ENCODE measurements at places on chromosomes 5 and 9.

DNA sequence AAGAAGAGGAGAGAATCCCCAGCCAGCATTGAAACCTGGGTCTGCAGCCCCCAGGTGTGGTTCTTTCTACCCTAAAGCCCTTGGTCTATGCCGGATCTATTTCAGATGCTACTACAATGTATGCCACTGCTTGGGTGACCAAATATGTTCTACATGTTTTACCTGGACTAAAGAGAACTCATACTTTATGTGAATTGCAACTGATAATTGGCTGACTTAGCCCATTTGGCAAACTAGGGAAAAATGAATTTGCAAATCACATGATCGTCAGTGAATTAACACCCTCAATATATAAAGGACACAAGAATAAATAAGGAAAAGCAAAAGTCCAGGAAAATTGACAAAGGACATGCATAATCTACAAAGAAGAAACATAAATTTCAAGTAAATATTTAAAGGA is 308.8 kb upstream of the IRX2 start:
- DNase-seq, result no peak

DNA sequence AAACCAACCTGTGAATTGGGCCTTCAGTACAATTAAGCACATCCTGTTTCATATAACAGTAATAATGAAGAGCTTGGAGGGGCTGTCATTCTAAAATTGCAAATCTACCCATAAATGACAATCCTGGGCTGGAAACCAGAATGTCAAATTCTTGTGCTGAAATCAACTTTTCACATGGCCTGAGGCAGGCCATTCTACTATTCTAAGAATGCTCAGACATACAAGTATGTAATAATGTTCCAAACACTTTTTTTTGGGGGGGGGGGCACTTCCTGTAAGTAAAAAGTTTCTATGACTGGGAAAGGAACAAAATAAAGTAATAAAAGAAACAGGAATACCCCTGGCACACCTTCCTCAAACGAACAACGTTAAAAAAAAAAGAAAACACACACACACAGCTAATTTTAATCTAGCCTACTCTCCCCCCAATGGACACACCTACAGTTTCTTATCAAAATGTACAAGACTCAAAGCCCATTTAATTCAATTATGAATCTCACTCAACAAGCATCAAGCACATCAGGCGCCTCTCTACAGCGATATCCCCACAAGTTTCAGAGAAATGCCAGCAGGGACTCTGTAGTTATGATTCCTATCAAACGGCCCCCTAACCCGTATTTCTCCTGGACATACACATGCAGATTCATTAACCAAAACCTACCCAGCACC is 1.4 kb downstream of the ETF1 start:
- DNase-seq, result no peak

DNA sequence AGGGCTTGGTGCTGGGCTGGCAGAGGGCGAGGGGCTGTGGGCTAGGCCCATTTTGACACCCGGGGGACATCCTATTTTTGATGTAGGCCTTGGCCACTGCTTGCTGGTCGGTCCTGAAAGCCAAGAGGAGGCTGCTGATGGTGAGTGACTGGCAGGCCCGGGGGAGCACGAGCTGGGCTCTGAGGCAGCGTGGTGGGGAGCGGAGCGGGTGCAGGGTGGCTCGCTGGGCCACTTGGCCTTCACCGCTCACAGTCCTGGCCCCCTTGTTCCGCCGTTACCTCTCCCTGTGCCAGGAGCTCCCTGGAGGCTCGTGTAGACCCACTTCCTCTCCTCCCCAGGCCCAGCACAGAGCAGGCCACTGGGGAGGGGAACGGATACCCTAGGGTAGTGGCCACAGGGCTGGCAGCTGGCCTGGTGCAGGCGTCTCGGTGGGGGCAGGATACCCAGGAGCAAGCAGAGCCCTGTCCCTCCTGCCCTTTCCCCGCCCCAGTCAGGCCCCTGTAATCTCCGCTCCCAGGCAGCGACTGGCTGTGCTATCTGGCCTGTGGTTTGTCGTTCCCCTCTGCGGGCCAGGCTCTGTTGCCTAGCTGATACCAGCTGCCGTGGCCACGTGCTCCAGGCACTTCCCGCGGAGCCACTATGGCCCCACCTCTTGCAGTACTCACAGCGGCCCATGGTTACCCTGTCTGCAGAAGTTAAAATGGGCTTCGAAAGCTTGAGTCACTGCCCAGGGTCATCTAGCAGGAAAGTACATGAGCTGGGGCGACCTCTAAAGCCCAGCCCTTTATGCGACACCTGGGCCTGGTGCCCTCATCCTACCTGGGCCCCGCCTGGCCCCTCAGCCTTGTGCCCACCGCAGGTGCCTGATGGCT is 11.7 kb upstream of the DOLPP1 start:
- DNase-seq, result no peak

- no peak for DNase-seq
Observed at GRCh38 chr9:36191686-36192085, 965 bp downstream of the CLTA start.

DNA sequence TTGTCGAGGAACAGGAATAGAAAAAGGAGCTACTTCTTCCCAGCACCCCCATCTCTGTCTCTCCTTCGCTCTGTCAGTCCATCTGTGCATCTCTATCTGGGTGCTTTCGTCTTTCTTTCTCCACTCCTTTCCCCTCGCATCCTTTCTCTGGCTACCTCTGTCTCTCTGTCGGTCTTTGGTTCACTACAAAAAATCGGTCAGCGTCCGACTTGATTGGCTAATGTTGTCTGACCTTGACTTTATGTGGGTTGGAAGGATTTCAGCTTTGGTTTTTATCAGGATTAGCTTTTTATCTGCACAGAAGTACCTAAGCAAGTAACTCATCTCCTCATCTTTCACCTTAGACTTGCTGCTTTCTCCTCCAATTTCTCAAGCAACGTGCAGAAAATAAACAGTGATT is 575.2 kb upstream of the ZNF462 start:
- no peak for DNase-seq

DNA sequence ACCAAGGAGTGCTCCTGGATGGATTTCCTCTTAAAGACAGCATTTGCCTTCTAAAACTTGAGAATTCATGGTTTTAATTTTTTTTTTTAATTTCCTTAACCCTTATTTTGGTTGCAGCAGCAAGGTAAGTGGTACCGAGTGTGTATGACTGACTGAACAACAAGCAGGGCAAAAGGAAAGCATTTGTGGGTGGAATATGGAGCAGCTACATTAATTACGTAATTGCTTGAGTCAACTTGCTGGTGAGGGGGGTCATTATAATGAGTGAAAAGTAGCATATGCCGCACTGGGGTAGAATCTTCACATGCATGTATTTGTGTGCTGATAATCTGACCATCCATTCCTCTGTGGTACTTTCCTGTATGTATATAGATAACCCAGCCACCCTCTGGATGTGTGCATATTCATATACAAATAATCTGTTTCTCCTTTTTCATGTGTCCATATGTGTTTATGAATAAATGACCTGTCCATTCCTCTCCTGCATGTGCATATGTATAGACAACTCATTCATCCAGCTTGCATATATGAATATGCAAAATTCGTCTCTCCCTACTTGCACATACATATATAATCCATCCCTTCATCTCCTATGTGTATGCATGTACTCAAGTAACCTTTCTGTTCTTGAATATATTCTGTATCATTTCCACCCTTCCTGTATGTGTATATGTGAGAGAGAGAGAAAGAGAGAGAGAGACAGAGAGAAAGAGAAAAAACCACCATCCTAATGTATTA is 147.5 kb upstream of the RUSC2 start:
- DNase-seq, result no peak

DNA sequence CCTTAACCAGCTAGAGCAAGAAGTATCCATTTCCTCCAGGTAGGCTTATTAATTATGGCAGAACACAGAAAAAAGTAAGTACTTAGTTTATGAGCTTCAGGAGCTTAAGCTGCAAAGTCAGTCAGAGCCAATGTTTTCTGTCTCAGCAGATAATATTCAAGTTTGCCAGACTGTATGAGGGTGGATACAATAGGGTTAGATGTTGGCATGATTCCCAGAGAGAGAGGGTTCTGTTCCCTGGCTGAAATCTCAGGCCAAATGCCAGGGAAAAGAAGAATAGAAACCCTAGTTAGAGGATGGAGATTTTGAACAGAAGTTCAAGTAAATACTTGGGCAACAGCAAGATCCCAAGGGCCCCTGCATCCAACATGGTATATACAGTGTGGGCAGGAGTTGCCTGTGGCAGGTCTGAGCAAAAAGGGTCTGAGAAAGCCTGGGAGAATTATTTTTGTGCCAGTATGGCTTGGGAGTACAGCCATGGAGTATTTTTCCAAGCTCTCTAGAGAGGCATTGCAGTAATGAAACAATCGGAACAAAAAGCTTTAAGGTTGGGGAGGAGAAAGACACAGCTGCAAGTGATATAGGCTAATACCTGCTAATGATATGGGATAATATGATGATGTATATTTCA is 31.0 kb upstream of the ISOC1 start:
- DNase-seq, result peak; percentile 7

GRCh38 chr9:99513441-99514112 is 291.5 kb downstream of the SEC61B start:
- DNase-seq, result no peak

DNA sequence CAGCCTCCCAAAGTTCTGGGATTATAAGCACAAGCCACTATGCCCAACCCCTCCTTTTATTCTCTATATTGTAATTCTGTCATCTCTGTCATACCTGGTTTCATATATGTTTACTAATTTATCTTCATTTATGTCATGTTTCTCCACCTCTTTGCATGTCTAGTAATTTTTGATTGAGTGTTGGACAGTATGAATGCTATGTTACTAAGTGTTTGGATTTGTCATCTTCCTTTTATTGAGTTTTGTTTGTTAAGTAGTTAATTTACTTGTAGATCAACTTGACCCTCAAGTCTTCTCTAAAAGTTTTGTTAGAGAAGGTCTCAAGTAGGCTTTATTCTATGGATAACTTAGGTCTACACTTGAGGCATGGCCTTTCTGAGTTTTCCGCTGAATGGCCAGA is 17.2 kb upstream of the CACNA1B start:
- no peak for DNase-seq

GRCh38 chr9:38361473-38361850 is 31.0 kb upstream of the ALDH1B1 start:
- no peak for DNase-seq

GRCh38 chr5:55232985-55233928 is at the start of gene CCNO:
Gene CCNO (minus strand): TSS chr5:55233608. CDS start chr5:55233523, 85 bp downstream.
- no peak for DNase-seq

- DNase-seq, result no peak
Observed at GRCh38 chr5:102750151-102750834, 4.8 kb upstream of the PAM start.

- no peak for DNase-seq
Observed at GRCh38 chr9:105007143-105007542, 79.2 kb upstream of the ABCA1 start.

DNA sequence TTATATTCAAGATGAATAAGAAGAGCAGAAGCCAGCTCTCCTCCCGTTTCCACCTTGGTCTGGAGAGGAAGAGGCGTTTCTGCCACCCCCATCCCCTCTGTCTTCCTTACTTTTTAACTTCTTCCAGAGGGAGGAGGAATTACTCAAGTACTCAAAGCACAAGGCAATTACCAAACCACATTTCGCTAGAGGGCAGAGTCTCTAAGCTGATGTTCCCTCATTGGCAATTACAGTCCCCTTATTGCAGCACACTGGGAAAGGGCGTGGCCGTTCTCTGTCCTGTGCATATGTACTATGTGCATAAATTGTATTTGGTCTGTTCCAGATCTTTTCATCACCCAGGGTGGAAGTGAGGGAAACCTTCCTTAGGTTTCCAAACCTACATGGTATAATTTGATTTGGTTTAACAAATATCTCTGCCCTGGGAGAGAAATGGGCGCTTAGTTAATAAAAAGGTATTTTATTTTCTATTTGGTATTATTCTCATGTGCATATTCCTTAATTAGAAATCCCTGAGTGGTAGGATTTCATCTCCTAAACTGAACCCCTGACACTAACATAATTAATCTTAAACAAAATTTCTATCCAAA is 29.8 kb upstream of the ALDOB start:
- no peak for DNase-seq

GRCh38 chr5:6838736-6839135 is 125.5 kb downstream of the TENT4A start:
- no peak for DNase-seq

DNA sequence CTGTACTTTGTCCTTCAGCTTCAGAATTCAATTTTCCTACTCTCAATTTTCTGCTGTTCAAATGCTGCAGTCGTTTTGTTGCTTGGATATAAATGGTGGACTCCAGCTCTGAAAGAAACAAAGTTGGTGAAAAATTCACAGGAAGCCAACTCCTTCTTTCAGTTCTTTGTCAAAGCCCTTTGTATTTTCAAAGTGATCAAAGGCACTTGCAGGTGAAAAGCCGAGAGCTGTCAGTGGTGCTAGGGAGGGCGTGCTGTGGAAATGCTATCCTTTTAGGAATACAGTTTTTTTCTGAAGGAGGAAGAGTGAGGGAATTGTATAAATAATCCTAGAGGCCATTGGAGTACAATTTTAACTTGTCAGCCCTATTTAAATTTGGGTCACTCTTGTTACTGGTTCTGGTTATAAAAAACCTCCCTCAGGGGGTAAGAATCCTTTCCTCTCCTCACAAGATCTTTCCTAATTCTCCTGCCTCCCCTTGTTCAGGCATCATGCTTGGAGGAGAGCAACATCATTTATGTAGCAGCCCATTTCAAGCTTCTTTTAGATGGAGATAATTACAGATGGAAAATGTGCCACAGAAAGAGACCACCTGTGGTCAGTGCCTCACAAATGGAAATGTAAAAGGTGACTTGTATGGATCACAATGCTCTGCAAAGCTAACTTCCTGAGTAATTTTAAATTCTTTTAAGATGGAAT is 62.5 kb upstream of the GHR start:
- DNase-seq, result no peak

DNA sequence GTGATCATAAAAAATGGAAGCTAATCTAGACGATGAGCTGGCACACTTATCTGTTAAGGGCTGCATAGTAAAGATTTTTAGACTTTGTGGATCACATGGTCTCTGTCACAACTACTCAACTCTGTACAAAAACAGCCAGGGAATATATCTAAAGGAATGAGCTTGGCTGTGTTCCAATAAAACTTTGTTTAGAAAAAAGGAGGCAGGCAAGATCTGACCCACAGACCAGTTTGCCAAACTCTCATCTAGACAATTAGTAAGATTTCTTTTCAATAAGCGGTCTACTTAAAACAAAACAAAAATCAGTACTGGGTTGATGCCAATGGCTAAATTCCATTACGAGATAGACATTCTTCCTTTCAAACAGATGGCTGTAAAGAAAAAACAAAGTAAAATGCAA is 53.0 kb upstream of the RETREG1 start:
- no peak for DNase-seq

- DNase-seq, result no peak
Observed at GRCh38 chr5:172868436-172868923, 34.4 kb downstream of the ERGIC1 start.

All from glomerular endothelial cell (primary cell).